NAMALWA (cell line): ENCODE measurements at places on chromosomes 2 and 18.

DNA sequence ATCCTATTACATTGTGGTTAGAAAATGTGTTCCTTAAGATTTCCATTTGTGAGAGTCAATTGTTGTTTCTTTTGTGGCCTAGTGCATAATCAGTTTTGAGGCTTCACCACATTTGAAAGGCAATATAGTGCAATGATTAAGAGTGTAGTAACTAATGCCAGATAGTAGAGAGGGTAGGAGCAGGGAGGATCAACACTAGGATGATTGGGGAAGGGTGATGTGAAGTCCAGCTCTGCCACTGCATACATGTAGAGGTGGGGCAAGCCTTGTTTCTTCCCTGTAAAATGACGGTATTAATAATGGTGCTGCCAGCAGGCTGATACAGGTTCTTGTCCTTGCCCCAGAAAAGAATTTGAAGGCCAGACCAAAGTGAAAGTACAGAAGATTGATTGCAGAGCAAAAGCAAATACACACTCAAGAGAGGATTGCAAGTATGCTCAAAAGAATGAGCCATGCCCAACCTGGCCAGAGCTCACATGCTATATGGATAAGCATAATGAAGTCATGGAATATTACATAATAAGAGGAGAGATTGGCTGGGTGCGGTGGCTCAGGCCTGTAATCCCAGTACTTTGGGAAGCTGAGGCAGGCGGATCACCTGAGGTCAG lies 8.0 kb downstream of the SP100 start:
- no peak for DNase-seq

GRCh38 chr2:42768706-42769256 lies 4.8 kb upstream of the OXER1 start:
- DNase-seq = no peak

- no peak for DNase-seq
Observed at GRCh38 chr2:59303272-59303671, 1062.1 kb upstream of the FANCL start.

- no peak for DNase-seq
Observed at GRCh38 chr2:175136334-175137215, 31.4 kb downstream of the ATF2 start.

DNA sequence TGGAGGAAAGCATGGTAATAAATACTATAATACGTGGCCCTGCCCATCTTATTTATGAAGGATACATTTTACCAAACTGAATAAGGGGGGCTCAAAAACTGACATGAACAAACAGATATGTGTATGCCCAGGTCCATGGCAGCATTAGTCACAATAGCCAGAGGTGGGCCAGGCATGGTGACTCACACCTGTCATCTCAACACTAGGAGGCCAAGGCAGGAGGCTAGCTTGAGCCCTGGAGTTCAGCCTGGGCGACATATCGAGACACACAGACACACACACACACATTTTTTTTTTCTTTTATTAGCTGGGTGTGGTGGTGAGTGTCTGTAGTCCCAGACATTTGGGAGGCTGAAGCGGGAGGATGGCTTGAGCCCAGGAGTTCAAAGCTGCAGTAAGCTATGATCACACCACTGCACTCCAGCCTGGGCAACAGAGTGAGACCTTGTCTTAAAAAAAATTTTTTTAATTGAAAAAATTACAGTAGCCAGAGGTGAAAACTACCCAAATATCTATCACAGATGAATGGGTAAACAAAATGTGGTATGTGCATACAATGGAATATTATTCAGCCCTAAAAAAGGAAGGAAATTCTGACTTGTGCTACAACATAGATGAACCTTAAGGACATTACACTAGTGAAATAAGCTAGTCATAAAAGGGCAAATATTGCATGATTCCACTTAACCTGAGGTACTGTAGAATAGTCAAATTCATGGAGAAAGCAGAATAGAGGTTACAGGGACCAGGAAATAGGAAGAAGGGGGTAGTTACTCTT lies 8.0 kb downstream of the ATP8B1 start:
- no peak for DNase-seq

DNA sequence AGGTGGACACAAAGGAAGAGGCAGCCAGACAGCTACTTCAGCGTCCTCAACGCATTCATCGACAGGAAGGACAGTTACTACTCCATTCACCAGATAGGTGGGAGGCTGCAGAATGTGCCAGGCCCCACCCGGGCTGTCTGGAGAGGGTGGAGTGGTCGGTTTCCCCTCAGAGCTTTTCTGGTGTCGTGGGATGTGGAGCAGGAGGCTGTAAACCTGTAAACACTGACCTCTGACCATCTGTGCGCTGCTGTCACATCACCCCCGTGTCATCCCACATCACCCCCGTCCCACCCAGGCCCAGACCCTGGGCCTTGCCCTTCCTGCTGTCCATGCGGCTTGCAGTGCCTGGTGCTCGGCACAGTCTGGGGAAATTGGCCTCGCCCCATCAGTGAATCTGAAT lies 17.1 kb downstream of the ATG4B start:
- DNase-seq = no peak

- DNase-seq = no peak
Observed at GRCh38 chr2:10783421-10783820, 29.2 kb downstream of the PDIA6 start.

DNA sequence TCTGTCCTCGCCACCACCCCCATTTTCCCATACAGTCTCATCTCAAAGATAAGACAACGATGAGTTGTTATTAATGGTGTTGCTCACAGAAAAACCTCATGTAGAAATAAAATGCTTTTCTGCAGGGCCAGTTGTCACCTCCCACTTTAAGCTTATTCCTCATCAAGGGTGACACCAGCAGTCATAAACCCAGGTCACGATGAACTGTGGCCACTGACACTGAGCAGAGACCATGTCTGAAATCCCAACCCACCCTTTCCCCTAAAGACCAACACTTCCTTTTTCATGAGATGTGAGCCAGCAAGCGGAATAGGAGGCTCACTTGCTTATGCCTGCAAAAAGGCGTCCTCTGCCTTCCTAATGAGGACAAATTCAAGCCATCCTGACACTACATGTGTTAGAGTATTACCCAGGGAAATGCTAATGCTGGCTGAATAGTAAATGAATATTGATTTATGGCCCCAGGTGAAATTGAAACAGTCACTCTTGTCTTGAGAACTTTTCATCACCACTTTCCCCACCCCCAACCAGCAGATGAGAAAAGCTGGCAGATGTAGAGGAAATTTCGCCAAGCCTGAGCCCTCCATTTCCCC lies 228.4 kb downstream of the MGAT5 start:
- DNase-seq = no peak

GRCh38 chr2:224884188-224884587 lies 158.1 kb downstream of the DOCK10 start:
- DNase-seq = no peak

DNA sequence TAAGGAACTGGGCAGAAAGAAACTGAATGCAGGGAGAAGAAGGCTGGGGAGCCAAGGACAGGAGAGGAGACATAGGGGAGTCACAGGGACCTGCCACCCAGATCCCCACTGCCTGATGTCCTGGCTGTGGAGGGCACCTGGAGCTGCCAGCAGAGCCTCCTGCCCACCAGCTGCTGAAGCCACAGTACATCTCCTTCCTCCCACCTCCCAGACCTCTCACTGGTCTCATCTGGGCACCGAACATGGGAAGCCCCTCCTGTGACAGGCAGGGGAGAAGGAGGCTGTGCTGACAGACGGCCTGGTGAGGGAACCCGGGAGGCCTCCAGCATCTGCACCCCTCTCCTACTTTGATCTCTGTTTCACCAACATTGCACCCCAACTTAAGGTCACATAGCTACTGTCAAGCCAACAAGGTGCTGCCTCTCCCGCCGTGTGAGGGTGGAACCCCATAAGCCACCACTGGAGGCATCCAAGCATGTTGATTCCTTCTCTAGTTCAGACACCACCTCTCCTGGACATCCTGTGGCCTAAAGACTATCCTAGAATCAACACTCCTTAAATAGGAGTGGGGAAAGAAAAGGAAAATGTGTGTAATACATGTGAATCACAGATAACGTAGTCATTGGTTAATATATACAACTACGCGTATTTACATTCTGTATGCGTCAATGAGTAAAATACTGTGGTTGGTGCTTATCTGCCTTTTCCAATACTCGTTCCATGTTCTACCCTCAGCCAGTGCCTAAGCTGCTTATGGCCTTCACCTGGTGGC lies 3.5 kb upstream of the RNPEPL1 start:
- peak; percentile 26 for DNase-seq

DNA sequence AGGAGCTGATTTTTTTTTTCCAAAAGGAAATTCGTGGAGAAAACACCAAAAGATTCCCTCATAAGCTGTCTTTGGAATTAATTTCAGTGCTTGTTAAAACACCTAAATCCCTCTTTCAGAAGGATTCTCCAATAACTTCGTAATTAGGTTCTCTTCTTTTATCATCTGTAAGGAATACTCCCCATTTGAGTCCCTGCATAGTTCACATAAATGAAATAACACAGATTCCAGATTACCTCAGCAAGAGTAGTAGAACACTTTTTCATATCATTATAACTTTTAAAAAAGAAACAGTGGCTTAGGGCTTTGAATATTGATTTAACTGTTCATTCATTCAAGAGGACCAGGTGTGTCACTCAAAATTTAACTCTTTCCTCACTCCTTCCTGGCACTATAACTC lies 55.5 kb downstream of the ARHGAP28 start:
- DNase-seq = no peak

DNA sequence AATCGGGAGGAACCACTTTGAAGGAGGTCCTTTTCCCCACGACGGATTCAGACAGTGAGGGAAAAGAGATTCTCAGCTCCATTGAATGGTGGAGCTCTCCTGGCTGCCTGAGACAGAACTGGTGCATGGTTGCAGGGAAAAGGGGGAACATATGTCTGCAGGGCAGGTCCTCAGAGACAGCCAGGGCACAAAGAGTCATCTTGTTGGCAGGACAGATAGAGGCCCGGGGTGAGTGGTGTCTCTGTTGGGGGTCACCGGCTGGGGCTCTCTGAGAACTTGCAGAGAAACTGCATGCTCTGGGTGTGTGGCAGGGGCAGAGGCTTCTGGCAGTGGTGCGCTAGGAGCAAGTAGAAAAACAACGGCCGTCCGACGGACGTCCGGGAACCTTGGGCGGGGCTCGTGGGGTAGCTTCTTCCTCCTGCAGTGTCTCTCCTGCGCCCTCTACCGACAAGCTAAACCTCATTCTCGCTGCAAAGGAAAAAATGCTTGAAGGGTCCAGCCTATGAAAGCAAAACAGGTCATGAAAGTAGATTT lies 94.3 kb downstream of the CDCA7 start:
- DNase-seq = peak; percentile 95

- DNase-seq = no peak
Observed at GRCh38 chr18:49628881-49629795, 67.3 kb downstream of the LIPG start.

DNA sequence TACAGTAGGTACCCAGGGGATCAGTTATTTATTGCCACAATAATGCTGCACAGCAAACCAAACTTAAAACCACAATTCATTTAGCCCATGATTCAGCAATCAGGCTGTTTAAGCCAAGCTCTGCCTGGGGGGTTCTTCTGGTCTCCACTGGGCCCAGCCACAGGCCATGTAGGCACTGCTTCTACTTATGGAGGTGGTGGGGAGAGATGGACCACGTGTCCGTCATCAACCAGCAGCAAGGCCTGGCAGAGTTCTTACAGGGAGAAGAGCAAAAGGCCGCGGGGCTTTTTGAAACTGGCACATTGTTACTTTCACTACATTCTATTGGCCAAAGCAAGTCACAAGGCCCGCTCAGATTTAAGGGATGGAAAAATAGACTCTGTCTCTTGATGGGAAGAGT lies 76.3 kb upstream of the DAPL1 start:
- DNase-seq = no peak

GRCh38 chr2:83273322-83273721 lies 1185.8 kb downstream of the SUCLG1 start:
- DNase-seq = no peak

- DNase-seq = peak; percentile 29
Observed at GRCh38 chr2:64859312-64860212, 129.6 kb upstream of the SLC1A4 start.

GRCh38 chr2:50777954-50778353 lies 254.0 kb downstream of the NRXN1 start:
- DNase-seq = peak; percentile 3

DNA sequence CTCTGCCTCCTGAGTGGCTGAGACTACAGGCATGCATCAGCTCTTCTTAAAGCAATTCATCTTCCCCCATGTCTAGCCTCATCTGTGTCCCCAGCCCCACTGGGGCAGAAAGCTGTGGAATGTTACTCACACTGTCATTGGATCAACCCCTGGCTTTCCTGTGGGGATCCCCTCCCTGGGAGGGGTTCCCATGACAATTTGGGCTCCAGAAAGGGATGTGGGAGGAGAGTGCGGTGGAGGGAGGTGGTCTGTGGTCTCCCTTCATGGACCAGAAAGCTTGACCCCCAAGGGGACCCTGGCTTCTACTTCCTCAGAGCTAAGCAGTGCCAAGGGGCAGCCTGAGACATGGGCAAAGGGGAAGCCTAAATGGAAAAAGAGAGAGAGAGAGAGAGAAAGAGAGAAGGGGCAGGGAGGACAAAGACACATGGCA lies 1.3 kb downstream of the NGEF start:
- DNase-seq = no peak

- no peak for DNase-seq
Observed at GRCh38 chr18:3479978-3480509, 30.1 kb downstream of the TGIF1 start.

GRCh38 chr2:239085201-239085992 lies 237.5 kb downstream of the TWIST2 start:
- no peak for DNase-seq

DNA sequence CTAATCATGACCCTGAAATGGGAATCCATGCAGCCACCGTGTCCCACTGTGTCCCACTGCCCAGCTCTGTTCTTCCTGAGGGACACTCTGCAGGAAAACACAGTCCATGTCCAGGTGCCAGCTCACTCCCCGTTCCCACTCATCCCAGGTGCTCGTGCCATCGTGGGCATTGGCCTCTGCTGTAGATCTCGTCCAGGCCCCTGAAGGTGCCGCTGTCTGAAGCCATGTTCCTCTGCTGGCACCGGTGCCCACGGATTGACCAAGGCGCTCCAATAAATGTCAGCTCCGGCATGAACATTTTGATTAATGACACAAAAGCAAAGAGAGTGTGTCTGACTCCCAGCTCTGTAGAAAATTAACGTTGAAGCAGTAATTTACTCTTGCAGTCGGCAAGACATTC lies 280.1 kb upstream of the SALL3 start:
- no peak for DNase-seq

DNA sequence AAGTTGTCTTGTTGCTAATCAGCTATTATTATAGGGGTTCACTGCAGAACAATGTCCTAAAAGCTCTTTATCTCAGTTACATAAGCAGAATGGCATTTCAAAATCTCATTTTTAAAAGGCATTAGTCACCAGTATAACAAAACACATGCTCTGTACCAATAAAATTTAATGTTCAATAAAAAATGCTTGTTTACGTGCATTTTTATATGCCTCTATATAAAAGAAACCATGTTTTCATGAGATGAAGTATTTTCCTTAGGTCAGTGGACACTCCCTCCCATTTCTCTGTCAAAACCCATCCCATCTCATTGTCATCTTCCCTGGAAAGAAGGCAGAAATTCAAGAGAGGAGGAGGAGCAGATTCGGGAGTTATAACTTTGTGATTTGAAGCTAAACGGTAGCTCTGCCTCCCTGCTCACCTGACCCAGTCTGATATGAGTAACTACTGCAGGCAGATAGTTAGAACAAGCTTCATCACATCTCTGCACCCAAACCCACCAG lies 231.9 kb upstream of the SIX2 start:
- DNase-seq = no peak

- no peak for DNase-seq
Observed at GRCh38 chr2:100397118-100397860, 20.2 kb downstream of the CHST10 start.
